DMS 273 treated with DMSO at 0.1 percent for 48 hours (cell line): ENCODE measurements at places on chromosomes 7 and 10.

GRCh38 chr7:18257711-18258110, 230.1 kb upstream of the PRPS1L1 start:
- no peak for DNase-seq

DNA sequence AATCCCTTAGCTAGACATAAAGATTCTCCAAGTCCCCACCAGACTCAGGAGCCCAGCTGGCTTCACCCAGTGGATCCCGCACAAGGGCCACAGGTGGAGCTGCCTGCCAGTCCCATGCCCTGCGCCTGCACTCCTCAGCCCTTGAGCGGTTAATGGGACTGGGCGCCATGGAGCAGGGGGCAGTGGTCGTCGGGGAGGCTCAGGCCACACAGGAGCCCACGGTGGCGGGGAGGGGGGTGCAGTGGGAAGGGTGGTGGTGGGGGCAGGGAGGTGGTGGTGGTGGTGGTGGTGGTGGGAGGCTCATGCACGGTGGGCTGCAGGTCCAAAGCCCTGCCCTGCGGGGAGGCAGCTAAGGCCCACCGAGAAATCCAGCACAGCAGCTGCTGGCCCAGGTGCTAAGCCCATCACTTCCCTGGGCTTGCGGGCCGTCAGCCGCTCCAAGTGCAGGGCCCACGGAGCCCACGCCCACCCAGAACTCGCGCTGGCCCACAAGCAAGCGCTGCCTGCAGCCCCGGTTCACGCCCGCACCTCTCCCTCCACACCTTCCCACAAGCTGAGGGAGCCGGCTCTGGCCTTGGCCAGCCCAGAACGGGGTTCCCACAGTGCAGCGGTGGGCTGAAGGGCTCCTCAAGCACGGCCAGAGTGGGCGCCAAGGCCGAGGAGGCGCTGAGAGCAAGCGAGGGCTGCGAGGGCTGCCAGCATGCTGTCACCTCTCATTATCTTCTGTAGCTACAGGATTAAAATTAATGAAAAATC, 732.5 kb upstream of the POM121L12 start:
- no peak for DNase-seq

- DNase-seq, result no peak
Observed at GRCh38 chr7:30970074-30970473, 6.3 kb downstream of the GHRHR start.

DNA sequence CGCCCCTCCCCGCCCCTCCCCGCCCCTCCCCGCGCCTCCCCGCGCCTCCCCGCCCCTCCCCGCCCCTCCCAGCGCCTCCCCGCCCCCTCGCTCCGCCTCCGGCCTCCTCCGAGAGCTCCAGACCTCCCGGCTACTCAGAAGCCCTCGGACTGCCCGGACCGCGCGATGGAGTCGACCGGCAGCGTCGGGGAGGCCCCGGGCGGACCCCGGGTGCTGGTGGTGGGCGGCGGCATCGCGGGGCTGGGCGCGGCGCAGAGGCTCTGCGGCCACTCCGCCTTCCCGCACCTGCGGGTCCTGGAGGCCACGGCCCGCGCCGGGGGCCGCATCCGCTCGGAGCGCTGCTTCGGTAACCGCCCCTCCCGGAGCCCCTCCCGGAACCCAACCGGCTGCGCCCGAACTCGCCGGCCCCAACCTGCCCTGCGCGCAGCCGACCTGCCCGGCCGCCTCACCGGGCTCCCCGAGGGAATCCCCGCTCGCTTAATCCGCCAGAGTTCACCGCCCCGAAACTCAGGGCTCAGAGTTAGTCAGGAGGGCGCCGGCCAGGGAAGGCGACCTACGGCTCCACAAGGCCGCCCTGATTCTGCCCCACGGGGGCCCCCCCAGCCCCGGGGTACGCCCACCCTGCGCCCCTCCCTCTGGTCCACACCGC, at the start of gene PAOX:
Gene PAOX, plus strand, starts transcription at position 111 of the 649 bp plus-strand sequence. Its CDS starts 55 bp downstream, at position 166.
- DNase-seq, result no peak

- DNase-seq, result no peak
Observed at GRCh38 chr7:115449689-115450088, 527.8 kb downstream of the MDFIC start.

- DNase-seq, result no peak
Observed at GRCh38 chr7:28531291-28531690, 119.0 kb downstream of the CREB5 start.

- DNase-seq, result no peak
Observed at GRCh38 chr10:69222157-69223027, 2.3 kb downstream of the HKDC1 start.

DNA sequence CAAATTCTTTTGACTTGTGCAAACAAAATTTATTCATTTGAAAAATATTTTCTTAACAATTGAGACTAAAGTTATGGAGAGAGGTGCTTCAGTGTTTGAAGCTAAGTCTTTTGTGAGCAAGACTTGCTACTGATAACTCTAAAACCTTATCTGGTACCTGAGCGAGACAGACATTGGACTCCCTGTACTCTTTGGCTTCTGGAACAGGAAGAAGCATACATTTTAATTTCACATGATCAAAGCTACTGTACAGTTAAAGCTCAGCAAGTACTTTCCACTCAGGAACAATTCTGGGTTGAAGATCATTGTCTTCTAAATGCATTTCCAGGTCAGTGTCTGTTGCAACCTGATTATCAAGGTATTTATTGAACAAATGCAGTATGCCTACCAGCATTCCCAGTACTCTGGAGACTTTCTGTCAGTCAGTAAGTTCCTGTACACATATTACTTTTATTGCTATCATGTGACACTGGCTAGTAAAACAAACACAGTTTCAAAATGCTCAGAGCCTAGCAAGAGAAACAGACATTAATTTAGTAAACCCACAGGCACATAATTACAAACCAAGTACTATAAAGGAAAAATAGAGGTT, 42.4 kb downstream of the CABCOCO1 start:
- DNase-seq, result no peak

DNA sequence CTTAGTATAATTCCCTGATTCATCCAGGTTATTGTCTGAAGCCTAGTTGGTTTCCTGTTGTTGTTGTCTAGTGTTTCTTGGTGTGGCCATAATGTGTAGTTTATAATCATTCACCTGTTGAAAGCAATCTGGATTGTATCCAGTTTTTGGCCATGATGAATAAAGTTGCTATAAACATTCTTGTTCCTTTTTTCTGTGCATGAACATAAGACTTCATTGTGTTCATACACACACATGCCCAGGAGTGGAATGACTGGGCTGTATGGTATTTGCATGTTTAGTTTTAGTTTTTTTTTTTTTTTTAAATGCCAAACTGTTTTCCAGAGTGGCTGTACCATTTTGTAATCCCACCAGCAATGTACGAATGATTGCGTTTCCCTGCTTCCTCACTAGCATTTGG, 349.8 kb downstream of the SDK1 start:
- no peak for DNase-seq

DNA sequence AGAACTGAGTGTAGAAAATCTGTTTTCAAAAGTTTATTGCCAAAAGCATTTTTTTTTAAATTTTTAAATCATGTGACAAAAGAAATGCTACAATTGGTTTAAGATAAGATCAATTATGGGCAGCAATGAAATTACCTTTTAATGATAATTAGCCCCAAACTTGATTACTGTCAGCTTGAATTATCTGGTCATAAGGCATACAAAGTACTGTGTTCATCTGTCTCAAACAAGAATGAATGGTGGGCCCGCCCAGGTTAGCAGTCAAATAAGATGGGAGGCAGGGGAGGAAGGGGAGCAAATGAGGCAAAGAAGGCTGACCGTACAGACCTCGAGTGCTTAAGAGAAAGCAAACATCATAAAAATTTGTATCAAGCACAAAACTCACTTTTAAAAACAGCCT, 68.1 kb downstream of the JAZF1 start:
- no peak for DNase-seq
